ENCODE measurements at places on chromosomes 2 and 18.

GRCh38 chr18:44969214-44969795 is 288.6 kb downstream of the SETBP1 start:
- DNase-seq: no peak

DNA sequence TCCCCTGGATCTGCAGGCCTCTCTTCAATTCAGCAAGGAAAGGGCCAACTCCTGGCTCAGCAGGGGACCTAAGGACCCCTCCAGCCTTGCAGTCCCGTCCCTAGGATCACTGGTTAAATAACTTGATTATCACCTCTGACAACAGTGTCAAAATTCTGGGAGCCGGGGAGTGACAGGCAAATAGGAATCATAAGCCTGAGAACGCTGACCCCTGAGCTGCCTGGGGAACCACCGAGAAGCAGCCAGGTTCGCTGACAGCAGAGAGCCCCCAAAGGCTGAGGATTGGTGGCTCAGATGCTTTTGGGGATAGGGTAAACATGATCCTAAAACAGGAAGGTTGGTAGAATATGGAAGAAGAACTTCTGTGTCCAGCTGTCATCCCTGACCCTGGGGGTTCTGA is 17.5 kb upstream of the TNS1 start:
- no peak for DNase-seq

DNA sequence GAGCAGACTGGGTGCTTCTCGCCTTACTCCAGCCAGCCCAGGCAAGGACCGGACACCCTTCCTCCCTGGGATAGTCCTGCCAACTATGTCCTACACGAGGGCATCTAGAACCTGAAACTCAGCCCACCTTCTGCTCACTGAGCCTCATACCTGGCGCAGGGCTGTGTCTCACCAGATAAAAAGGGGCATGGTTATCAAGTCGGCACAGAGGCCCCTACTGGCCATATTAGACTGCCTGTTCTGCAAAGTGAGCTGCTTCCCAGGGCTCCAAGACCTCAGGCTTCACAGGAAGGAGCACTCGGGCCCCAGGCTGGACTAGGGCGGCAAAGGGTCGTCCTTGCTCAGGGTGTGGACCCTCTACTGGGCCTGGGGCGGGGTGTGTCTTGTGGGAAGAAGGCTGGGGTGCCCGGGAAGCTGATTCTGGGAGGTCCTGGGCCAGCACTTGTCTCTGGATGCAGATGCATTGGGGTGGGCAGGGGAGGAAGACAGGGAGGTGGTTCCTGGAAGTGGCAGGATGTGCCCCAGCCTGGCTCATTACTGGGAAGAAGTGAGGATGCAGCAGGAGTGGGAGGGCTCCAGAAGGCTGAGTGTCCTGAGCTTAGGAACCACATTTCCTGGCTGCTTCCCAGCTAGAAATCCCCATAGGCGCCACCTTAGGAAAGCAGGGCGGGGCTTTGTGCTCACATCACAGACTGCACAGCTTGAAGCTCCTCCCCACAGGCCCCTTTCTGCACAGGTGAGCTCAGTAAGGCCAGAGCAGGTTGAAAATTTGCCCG is 19.6 kb downstream of the EHD3 start:
- DNase-seq: peak; percentile 26

- DNase-seq: no peak
Measured at GRCh38 chr18:58299936-58300335, 255.9 kb downstream of the NEDD4L start.

DNA sequence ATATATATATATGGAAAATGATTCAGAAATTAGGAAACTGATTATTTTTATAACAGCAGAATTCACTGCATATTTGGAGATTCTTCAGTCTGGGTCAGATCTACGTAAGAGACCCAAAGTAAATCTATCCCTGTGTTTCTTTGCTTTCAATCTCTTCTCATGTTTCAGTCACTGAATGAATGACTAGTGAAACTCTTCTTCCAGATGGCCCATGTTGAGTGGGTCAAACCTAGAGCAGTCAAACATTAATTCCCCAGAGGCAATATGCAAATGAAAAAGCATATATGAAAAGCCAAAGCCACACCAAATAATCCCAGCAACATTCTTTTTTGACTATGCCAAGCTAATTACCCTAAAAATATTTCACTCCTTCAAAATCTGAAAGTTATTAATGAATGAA is 317.3 kb downstream of the RBM43 start:
- DNase-seq: no peak

- no peak for DNase-seq
Measured at GRCh38 chr2:178105566-178105965, 6.7 kb upstream of the RBM45 start.

DNA sequence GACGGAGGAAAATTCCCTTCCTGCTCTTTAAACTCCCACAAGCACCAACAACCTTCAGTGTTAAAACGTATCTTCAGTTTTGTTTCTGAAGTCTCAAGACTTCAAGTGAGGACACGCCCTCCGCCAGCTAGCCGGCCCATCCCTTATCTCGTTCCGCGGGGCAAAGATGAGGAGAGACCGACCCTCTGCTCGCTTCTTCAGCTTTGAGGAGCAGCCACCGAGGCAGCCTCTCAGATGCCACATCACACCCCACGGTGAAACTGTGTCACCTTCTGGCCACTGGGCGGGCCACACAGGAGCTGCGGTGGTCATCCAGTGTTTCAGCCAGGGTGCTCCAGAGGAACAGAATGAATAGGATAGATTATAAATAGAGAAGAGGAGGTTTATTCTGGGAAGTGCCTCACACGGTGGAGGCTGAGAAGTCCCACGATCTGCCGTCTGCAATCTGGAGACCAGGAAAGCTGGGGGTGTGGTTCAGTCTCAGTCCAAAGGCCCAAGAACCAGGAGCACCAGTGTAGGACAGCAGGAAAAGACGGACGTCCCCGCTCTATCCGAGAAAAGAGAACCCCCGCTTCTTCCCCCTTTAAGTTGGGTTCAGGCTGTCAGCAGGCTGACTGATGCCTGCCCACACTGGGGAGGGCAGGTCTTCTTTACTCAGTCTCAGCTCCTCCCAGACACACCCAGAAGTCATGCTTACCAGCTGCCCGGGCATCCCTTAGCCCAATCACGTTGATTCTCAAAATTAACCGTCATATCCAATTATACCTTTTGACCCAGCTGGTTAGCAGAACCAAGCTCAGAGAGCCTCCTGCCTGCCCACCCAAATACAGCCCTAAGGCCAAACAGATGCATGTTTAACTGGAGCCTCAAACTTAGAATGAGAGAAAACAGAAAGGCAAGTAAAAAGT is 399.7 kb upstream of the ID2 start:
- DNase-seq: no peak

- no peak for DNase-seq
Measured at GRCh38 chr18:78751664-78752063, 228.0 kb upstream of the SALL3 start.

DNA sequence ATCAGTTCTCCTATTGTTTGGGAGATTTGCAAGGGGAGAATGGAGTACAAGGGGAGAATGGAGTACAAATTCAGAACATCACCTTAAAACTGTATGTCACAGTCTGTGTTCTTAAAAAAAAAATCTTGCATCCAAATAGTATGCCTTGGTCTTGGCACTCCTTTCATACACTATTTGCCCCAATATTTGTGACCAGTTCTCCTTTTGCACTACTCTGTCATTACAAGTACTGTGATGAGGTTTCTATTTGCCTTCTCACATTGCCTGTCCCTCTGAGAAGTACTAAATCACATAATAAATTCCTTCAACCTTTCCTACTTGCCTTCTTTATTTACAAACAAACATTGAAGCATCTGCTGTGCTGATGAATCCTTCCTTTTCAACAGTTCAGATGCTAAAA is 36.0 kb upstream of the NCK2 start:
- no peak for DNase-seq

GRCh38 chr18:27109451-27109850 is 75.7 kb downstream of the CHST9 start:
- DNase-seq: no peak

DNA sequence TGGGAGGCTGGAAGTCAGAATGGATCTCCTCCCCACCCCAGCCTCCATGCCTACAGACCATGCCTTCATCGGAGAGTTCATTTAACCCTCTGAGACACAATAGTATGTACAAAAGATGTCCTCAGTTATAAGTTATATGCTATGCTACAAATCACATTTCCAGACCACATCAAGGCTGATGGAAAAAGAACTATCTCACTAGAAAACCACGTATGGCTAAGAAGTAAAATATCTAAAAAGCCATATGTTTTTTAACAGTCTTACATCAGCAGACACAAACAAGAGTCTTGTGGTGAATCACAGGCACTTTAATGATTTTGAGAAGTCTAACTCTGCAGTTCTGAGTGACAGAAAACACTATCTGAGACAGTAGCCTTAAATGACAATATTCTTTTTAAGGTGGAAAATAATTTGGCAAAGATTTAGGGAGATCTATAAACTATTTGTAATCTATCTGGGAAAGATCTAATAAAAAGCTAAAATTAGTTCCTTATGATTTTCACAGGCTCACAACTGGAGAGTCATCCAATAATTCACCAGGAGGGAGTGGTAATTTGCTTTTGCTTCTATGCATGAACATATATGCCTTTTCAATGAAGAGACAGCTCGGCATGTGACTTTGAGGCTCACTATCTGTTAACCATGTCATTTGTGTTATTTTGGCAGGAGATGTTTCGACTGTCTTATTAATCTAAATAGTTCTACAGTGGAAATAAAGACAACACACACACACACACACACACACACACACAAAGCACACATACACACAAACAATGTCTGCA is 197.5 kb downstream of the IRS1 start:
- no peak for DNase-seq

- DNase-seq: no peak
Measured at GRCh38 chr2:173749315-173749714, 215.9 kb downstream of the SP3 start.

DNA sequence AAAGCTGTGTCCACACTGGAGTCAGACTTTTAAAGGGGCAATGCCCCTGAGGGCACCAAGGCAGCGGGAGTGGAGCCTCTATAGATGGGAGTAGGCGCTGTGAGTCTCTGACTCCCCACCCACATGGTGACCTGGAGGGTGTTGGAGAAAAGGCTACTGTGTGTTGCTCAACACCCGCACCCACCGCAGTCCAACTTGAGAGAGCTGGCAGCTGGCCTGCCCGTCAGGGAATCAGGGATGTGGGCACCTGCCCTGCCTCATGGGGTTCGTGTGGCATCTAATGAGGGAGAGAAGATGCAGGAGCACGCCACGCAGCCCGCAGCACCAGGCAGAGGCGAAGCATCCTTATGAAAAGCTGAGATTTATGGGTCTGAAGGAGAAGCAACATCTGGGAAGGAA is 84.2 kb downstream of the KLHL29 start:
- DNase-seq: no peak

GRCh38 chr2:188079196-188079595 is 212.5 kb upstream of the GULP1 start:
- no peak for DNase-seq

DNA sequence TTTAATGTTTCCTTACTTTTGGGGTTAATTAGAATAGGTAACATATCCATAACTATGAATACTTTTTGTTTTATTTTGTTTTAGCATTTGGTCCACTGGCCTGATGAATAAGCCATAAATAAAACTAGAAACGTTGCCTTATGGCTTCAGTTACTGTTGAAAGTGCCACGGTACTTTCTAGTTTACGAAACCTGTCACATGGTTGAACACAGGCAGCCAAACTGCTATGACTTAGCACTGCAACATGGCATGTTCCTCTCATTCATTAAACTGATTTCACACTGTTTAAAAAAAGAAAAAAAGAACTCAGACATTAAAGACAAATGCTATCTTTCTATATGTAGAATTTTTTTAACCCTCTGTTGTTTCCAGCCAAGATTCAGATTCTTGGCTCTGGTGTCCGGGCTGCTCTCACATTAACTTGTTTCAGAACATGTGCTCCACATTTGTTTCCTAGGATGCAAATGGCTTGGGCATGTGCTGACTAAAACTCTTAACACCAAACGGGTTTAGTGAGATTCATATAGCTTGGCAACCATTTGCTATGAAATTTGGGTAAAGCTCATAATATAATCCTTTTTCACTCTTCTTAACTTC is 323.9 kb upstream of the RND3 start:
- no peak for DNase-seq

DNA sequence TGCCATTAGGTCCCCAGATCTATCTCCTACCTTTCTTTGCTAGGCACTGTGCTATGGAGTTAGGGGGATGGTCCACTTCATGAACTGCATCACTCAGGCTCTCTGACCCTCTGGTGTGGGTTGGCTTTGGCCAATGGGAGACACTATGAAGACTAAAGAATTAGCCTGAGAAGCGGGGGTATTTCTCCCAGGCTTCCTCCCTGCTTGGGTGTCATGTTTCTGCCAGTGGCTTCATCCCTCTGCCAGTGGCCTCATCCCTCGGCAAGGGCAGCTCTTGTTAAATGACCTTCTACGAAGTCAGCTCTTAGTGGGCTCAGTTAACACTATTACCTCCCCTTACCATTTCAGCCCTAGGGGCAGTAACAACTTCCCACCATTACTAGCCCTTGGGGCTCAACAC is 41.9 kb upstream of the EPB41L3 start:
- no peak for DNase-seq

DNA sequence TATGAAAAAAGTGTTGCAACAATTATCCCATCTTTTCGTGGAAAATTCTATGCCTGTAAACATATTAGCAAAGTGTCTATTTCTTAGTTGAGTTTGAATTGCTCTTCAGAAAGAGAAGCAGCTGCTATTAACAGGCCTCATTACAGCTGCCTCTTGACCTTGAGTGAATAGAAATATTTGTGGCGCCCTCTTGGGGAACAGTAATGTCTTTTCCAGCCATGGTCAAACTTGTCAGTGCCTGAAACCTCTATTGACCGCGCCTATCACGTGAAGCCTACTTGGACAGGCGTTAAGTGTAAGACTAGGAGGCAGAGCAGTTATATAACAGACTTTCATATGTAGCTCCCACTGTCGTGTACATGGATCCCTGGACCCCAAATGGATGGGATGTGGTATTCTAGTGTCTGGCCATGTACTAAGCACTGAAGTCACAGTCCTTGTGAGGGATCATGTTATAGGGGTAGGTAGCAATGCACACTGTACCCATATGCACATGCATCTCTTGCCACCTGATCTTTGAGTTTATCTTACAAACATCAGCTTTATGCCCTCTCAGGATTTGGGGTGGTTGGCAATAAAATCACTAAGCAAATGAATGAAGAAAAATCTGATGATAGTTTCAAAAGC is 245.0 kb downstream of the PTGR3 start:
- peak; percentile 21 for DNase-seq

GRCh38 chr2:65076345-65076710 is 20.1 kb downstream of the CEP68 start:
- DNase-seq: no peak

- DNase-seq: no peak
Measured at GRCh38 chr2:7812231-7812995, 869.4 kb upstream of the ID2 start.

GRCh38 chr18:58252166-58252565 is 208.1 kb downstream of the NEDD4L start:
- no peak for DNase-seq

- no peak for DNase-seq
Measured at GRCh38 chr18:23302851-23303527, 150.1 kb upstream of the RIOK3 start.

DNA sequence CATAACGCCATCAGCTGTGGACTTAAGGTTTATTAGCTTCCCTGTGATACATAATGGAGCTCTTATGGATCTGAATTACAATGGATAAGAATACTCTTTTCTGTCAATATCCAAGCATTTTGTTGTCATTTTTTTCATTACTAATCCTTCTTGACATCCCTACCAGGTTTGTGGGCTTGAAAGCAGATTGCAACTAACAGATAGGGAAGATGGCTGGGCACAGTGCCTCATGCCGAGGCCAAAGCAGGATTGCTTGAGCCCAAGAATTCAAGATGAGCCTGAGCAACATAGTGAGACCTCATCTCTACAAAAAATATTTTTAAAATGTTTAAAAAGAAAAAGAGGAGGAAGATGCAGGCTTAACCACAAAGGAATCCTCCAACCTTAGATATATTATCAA is 42.4 kb downstream of the ASXL2 start:
- DNase-seq: no peak

GRCh38 chr2:28702415-28702861 is 49.2 kb upstream of the PPP1CB start:
- DNase-seq: no peak
